DMS53 (cell line): ENCODE measurements at places on chromosomes 5 and 9.

DNA sequence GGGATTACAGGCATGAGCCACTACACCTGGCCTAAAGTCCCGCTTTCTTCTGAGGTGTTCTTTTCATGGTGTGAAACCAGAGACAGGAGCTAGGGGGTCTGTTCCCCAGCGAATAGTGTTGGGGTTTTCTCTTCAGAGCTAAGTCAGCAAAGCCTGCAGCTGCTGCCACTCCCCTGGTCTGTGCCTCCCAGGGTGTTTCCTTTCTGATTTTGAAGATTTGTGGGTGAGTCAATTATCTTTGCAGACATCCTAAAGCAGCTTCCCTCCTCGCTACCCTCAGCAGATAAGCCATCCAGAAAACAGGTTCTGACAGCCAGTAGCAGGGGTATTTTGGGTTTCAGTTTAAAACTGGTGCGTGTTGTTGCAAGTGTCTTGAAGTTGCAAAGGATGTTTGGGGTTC, 72.0 kb upstream of the IQGAP2 start:
- no peak for DNase-seq

DNA sequence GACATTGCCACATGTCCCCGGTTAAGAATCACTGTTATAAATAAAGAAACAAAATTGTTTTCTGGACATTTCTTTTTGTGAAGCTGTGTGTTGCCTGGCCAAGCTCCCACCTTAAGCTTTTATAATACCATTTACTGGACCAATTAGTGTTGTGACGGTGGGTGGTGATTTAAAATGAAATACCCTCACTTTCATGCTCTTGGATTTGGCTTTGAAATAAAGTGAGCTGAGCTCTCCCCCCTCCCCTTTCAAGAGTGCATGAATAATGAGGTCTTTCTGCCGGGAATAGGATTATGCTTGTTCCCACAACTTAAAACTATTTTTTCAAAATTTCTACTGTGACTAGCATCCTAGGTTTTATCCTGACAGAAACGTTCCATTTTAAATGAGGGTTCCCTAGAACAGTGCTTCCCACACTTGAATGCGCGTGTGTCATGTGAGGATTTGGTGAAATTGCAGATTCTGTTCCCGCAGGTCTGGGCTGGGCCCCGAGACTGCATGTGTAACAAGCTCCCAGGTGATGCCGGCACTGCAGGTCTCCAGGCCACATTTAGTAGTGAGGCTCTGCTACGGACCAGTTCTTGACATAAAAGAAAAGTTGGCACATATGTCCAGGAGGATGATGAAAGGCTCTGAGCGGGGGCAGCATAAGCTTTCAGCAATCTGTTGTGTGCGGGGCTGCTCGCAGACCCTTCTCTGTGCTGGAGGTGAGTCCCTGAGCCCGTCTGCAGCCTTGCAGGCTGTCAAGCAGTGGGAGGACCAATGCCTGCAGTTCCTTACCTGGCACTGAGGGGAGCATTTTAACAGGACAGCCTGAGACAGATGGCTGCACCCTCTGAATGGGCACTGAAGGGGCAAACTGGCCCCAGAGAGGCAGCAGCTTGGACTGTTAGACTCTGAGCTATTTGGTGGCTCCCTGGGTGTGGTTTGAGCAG, 24.4 kb downstream of the IQGAP2 start:
- no peak for DNase-seq

DNA sequence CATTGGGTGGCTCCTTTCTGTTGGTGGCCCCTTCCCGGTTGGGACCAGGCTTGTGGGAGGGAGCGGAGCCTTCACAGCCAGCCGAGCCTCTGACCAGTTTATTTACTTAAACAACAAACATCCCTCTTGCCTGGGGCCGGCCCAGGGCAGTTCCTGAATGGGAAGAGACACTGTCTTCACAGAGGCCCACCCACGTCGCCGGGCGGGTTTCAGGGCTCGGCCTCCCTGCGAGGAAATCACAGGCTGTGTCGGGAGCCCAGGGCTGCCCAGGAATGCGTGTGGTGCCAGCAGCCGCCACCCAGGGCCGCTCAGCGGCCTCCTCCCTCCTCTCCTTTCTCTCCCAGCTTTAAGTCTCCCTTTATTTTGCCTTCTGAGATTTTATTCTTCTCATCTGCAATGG, 132.5 kb downstream of the HSD17B3 start:
- peak; percentile 63 for DNase-seq

DNA sequence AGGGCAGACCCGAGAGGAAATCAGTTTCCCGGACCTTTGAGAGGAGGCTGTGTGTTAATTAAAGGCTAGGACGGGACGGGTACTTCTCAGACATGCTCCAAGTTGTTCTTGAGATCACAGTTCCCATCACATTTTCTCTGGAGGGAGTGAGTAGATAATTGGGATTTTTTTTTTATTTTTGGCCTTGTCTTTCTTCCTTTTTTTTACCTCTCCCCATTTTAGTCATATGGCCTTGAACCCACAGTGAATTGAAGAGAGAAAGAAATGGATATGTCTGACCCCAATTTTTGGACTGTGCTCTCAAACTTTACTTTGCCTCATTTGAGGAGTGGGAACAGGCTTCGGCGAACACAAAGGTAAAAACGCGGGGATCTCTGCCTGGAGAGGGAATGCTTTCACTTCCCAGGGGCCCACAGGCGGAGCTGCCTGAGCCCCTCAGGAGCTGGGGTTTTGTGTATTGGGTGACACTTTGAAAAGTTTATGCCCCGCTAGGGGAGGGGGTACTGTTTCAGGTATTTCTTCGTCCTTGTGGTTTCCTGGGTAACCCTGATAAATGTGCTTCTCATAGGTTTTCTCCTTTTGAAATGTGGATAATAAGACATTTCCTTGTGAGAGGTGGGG, 191.8 kb downstream of the CD180 start:
- DNase-seq = peak; percentile 42

GRCh38 chr9:122819326-122819725, 9.1 kb downstream of the PDCL start:
- peak; percentile 58 for DNase-seq

DNA sequence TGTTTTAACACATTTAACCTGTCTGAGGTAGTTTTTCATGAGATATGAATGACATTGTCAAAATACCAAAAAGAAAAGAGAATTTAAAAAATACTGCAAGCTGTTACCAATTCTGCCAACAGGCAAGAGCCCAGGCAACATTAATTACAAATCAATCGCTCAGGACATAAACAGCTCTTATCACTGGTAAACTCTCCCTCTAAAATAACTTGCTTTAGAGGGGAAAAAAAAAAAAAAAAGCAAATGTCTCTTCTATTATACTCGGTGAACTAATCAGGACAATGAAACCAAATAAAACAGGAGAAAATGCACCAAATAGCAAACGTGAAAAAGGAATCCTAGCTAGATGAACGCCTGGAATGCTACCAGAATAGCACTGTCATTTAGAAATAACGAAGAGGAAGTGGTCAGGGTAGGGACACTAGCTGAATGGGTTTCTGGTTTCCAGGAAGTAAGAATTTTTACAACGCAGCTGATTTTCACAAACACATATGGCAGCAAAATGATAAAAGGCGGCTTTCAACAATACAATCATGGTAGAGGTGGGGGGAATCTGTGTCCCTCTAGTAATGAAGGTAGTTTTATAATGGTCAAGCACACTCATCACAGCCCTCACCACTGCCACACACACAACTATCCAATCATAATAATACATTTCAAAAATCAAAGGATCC, 94.9 kb downstream of the DENND1A start:
- no peak for DNase-seq

GRCh38 chr9:627336-627970, 214.0 kb upstream of the DMRT1 start:
- no peak for DNase-seq

DNA sequence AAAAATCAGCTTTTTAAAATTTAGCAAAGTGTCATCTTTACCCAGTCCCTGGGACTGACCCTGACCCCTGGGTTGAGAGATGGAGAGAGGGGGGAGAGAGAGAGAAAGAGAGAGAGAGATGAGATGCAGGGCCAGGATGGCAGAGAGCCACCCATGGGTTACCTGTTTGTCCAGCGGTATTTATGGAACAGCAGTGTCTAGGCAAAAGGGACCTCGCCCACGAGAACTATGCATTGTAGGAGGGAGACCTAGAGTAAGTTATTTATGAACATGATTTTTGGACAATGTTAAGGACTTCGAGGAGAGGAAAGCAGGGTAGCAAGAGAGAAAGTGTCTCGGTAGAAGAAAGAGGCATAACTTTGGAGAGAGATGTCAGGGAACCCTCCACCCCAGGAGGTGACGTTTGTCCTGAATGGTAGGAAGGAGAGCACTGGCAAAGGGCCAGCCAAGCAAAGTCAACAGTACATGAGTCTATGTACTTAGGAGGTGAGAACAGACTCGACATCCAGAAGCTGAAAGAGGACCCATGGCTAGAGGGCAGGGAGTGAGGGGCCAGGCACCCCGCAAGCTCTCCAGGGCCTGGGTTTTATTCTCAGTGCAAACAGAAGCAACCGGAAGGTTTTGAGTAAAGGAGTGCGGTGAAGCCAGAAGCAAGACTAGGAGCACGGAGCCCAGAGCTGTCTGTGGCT, 30.5 kb upstream of the MSX2 start:
- DNase-seq = peak; percentile 12

GRCh38 chr5:88674356-88675167, 208.4 kb downstream of the MEF2C start:
- DNase-seq = peak; percentile 94

GRCh38 chr9:94734054-94734754, 7.7 kb downstream of the AOPEP start:
- DNase-seq = no peak

GRCh38 chr9:120928483-120929228, 2.1 kb upstream of the TRAF1 start:
- DNase-seq = peak; percentile 89

GRCh38 chr5:129199308-129199707, 104.8 kb downstream of the ISOC1 start:
- no peak for DNase-seq

- no peak for DNase-seq
Observed at GRCh38 chr5:1547236-1547635, 23.5 kb upstream of the LPCAT1 start.

GRCh38 chr9:108142504-108143201, 653.1 kb upstream of the KLF4 start:
- no peak for DNase-seq
